Omental fat pad (tissue), 4 donors: ENCODE measurements at places on chromosomes 11 and 22. TPM values are rescaled to one million over a fixed set of nuclear protein-coding genes. Genes with fewer than 3 reads are reported as not detected.

GRCh38 chr11:17699147-17700114 is 19.9 kb upstream of the MYOD1 start:
- DNase-seq: no peak

GRCh38 chr11:10984250-10984649 is 126.4 kb upstream of the ZBED5 start:
- no peak for DNase-seq

DNA sequence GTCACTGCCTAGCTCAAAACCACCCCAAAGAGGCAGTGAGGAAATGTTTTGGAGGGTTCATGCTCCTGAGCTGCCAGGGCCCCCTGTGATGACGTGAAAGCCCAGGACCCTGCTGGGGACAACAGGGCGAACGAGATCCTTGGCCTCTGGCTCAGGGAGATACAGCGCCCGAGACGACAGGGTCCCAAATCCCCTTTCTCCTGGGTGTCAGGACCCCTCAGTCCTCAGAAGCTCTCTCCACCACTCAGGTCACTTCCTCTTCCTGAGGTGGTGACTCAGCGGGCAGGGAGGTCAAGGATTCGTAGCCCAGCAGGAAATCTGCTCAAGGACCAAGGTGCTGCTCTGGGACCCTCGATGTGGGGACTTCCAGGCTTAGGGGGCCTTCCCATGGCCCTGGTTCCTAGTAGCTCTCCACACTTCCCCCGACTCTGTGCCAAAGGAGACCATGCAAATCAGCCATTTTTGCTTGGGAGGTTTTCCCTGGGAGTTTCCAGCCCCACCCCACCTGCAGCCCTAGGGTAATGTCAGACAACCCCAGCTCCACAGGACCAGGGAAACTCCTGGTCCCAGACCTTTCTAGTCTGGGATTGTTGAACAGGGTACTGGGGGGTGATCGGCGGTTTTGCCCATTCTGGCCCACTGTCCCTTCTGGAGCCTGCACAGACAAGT is 12.8 kb downstream of the BCL9L start:
- no peak for DNase-seq

Gene KCNJ1
- not detected for total RNA-seq

Gene MCM5
- 10.5 TPM for total RNA-seq

Gene TREH
- total RNA-seq: not detected

Gene P4HA3
- 0.50 TPM for total RNA-seq

Gene LDLRAD3
- total RNA-seq: 70.2 TPM

Gene OR51B2
- not detected for total RNA-seq
